ENCODE measurements at places on chromosomes 2 and 18. TPM values are rescaled to one million over a fixed set of nuclear protein-coding genes. Genes with fewer than 3 reads are reported as not detected.

The PSMG2 gene
- total RNA-seq, result 65.9 TPM

- no peaks in the 10 kb centered on the region for H3K36me3 ChIP-seq
- no peaks in the 10 kb centered on the region for H3K4me1 ChIP-seq
- DNase-seq, result no peak
- no peak overlapping the region for H3K4me3 ChIP-seq
Observed at GRCh38 chr2:59276917-59277316, 1035.8 kb upstream of the FANCL start.

The MAL gene
- not detected for total RNA-seq

GRCh38 chr2:2183176-2183575, 147.9 kb downstream of the MYT1L start:
- no peaks in the 10 kb centered on the region for H3K27me3 ChIP-seq
- no peak for DNase-seq
- no peaks in the 10 kb centered on the region for H3K4me1 ChIP-seq
- H3K4me3 ChIP-seq, result no peak overlapping the region
- no peak overlapping the region for H3K27ac ChIP-seq

- no peak overlapping the region for H3K27ac ChIP-seq
- no peak overlapping the region for H3K4me3 ChIP-seq
- peaks cover 30% of the 10 kb centered on the region for H3K4me1 ChIP-seq
- no peaks in the 10 kb centered on the region for H3K27me3 ChIP-seq
Observed at GRCh38 chr2:183059561-183059960, 19.0 kb upstream of the DUSP19 start.
